Activated naive CD8-positive, alpha-beta T cell treated with anti-CD3 and anti-CD28 coated beads for 36 hours (primary cell): ENCODE measurements at places on chromosomes 3 and 15.

- DNase-seq, result no peak
Measured at GRCh38 chr3:37419979-37420378, 245.6 kb upstream of the LRRFIP2 start.

GRCh38 chr3:13243586-13243985 lies 170.4 kb upstream of the IQSEC1 start:
- no peak for DNase-seq

- no peak for DNase-seq
Measured at GRCh38 chr3:193996641-193997089, 139.3 kb upstream of the HES1 start.

DNA sequence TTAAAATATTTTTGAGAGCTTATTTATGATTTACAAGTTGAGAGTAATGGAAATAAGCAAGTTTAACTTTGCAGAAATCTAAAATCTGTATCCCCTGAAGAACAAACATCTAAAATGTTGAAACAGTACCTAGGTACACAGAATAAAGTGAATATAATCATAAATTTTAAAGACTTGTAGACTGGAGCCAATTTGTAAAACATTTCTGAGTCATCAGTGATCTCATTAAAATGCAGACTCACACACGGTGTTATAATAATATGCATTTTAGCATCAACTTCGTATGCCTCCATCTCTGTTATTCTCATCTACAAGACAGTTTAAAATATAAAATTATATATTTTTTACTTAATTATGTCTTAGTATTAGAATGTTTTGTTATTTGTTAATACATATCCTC lies 399.5 kb upstream of the GOLIM4 start:
- DNase-seq, result no peak

DNA sequence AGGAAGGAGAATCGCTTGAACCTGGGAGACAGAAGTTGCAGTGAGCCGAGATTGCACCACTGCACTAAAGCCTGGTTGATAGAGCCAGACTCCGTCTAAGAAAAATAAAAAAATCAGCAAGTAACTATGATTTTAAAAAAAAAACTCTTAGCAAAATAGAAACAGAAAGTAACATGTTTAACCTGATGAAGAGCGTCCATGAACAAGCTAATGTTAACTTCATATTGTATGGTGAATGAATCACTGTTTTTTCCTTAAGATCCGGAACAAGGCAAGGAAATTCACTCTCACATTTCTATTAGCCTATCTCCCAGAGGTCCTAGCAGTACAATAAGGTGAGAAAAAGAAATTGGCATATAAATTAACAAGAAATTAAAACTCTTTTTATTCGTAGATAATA lies 69.0 kb downstream of the RFX7 start:
- no peak for DNase-seq
